ENCODE measurements at places on chromosomes 12 and 14. TPM values are rescaled to one million over a fixed set of nuclear protein-coding genes. Genes with fewer than 3 reads are reported as not detected.

Gene RNASE7
- total RNA-seq = not detected

Gene IRAK3
- total RNA-seq = 33.8 TPM

DNA sequence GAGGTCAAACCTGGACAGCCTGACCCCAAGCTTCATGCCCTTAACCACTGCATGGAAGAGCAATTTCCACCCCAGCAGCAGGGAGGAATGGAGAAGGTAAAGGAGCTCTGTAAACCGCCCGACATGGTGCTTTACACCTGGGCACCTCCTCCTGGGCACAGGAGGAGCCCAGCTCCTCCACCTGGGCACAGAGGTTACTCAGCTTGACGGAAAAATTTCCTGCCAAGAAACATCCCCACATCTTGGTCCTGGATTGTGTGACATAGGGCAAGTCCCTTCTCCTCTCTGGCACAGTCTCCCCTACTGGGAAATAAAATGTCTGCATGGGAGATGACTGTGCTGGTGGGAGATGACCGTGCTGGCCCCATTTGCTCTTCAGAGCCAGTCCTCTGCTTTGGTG is 40.8 kb downstream of the TTC7B start:
- DNase-seq = no peak

Gene AQP5
- total RNA-seq = 11.6 TPM
